ENCODE measurements at places on chromosomes 3 and 15.

DNA sequence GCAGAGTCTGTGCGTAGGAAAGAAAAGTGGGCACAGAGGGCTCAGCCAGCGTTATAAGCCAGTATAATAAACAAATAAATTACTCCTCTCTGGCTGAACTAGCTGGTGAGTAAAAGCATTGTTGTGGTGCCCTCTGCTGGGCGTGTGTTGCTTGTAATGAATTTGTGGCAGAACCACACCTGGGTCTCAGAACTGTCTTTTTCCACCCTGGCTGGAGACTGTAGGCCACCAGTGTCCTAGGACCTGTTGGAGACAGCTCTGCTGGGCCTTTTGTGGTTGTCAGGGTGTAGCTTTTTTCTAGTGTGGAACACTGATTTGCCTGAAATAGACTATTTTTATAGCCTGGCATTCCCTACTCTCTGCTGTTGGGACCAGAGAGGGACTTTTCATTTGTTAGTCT, 130.5 kb upstream of the EIF1B start:
- DNase-seq, result peak; percentile 72

- no peak for DNase-seq
These were observed 48.2 kb downstream of the BDH1 start for GRCh38 chr3:197507541-197507940.

- DNase-seq, result no peak
These were observed 44.2 kb upstream of the THRB start for GRCh38 chr3:24538891-24539290.

DNA sequence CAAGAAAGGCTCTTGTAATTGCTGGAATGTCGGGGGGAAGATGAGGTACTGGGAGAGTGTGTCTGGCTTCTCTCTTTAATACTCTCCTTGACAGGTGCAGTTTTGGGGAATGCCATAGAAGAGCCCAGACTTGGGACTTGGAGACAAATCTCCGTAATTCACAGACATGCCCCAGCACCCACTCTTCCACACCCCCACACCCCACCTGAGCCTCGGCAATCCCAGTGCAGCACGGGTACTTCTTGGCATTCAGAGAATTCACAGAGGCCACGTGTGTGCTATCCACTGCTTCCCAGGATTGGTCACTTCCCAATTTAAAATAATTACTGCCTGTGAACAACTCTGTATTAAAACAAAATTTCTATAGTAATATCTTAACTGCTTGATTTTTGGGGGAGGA, 43.9 kb downstream of the TRIM71 start:
- no peak for DNase-seq

DNA sequence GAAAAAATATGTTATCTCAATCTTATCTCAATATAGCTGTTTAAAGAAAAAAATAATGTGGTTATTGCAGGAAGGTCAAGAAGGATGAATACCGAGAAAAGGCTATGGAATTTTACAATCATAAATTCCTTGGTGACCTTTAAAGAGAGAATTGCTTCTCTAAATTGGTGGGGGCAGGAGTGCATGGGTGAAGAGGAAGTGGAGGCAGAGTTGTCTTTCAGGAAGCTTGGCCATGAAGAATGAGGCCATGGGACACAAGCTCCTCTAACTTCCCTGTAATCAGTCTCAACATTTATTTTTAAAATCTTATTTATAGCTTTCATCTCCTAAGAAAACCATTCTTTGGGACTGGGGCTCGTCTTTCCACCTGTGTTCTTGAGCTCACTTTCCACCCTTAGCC, 22.4 kb upstream of the ALDH1A2 start:
- DNase-seq, result no peak

DNA sequence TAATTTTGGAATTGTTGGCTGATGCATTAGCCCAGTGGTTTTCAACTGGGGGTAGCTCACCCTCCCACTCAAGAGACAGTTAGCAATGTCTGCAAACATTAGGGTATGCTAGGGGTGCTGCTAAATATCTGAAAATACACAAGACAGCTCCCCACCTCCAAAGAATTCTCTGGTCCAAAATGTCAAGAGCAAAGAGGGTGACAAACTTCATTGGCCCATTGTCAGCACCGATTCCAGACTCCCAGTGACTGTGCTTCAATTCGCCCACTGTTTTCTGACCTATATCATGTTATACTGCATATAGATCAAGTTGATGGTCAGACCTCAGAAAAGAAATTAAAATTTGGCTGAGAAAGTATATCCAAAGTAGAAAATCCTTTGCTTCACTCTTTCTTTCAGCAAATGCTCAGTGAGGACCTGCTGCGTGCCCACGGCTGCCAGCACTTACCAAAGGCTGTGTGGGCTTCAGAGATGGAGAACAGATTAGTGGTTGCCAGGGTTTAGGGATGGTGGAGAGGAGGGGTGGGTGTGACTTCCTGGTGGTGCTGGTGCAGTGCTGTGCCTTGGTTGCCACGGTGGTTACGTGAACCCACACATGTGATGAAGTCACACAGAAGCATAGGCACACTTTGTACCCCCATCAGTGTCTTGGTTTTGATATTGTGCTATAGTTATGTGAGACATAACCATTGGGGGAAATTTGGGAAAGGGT, 204.0 kb downstream of the PLCL2 start:
- DNase-seq, result no peak

DNA sequence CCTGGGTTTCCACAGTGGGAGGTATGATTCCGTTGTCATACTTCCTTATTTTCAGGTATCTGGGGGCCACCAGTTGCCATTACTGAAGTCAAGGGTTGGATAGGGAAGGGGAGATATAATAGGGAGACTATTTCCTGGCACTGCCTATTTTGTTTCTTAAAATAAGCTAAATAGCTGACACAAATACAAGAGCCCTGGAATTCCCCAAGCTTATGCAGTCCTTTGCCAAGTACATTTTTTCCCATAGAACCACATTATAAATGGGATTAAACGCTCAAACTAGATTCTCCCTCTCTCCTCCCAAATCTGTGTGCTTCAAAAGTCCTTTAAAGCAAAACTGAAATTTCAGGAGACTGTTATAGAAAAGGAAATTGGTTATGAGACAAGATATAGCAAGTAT, 68.7 kb downstream of the AP4E1 start:
- DNase-seq, result no peak

GRCh38 chr15:88218557-88219221, 37.9 kb downstream of the NTRK3 start:
- DNase-seq, result no peak

- DNase-seq, result no peak
These were observed 42.2 kb downstream of the NGRN start for GRCh38 chr15:90307661-90308060.

DNA sequence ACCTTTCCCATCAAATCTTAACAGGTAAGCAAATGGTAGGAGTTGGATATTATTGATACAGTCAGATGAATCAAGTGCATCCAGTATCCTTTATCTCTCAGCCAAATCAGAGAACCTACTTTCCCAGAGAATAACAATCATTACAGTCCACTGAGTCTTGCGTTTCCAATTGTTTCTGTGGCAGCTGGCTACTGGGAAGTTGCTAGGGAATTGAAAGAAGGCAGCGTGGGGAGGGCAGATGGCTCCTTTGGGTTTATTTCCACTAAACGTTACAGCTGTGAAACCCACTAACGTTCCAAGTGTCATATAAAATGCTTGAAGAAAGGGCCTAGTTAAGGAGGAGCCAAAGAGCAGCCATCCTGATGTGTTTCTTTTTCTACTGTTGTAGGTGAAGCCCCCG, 78.4 kb downstream of the WDR72 start:
- DNase-seq, result no peak

- peak; percentile 15 for DNase-seq
These were observed 230.9 kb downstream of the XXYLT1 start for GRCh38 chr3:195040094-195040493.

- DNase-seq, result no peak
These were observed 536.7 kb upstream of the TBL1XR1 start for GRCh38 chr3:177733936-177734335.

DNA sequence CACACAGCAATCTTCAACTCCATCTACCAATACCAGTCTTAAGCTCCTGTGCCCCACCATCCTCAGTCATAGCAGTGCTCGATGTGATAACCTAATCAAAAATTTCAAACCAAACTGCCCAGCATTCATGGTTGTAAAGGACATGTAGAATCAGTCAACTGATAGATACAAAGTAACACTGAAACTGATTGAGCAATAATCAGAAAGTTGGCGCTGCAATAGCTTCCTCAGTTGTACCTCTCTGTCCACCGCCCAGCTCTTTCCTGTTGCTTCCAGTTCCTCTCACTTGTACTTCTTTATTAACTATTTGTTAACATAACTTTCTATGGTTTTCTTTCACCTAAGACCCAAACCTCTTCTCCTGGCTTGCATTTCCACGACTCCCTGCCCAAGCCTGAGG, 745.7 kb downstream of the PDCD6IP start:
- no peak for DNase-seq

DNA sequence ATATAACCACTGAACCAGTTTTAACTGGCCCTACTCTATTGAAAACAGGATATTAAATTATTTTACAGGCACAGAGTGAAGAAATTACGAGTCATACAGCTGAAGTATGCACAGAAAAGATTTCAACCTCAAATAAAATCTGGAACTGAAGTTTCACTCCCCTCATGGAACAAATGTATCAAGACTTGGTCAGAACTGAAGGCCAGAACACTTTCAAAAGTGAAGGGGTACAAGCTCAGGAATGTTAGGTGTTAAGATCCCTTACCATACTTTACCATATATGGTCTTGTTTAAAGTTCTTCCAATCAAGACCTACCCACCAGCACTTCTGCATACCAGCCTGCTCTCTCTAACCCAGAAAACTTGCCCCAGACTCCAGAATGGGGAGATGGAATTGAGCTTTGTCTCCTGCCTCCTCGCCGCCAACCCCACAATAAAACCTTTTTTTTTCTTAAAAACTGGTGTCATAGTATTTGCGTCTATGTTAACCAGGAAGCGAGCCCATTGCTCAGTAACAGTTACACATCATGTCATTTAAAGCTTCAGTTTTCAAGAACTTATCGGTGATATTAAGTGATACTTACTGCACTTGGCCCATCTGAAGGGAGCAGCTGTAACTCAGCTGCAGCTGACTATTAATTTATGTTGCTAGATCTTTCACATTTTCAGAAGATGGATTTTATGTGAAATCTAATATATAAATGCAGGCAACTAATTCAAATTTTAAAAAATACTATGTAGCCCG, 59.9 kb downstream of the OXSM start:
- no peak for DNase-seq

DNA sequence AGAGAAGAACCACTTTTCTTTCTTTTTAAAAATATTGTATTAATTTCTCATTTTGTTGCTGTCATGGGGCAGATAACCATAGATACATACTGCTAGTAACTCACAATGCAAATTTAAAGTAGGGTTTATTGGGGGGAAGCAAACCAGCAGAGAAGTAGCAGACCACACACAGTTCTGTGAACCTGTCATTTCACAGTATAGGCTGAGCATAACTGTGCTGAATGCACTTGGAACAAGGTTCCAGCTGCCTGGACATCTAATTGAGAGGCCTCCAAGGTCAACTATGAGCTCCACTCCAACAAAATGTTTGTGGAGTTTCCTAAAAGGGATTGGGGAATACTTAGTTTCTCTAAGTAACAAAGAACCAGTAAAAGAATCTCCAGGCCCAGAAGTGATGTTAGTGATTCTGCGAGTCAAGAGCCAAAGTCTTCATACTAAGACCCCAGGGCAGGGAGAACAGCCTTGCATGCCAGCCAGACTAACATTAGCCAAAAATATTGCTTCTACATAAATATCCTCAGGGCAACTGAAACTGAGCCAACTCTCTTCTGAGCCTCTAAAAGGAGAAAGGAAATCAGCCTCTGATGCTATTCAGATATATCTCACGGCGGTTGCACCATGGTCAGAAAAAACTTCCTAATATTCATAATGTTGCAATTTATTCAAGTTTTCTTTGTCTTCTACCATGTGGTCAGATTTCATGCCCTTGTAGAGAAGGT, 856.4 kb upstream of the ALCAM start:
- no peak for DNase-seq

- DNase-seq, result no peak
These were observed 247.8 kb downstream of the FAM43A start for GRCh38 chr3:194933465-194933864.

DNA sequence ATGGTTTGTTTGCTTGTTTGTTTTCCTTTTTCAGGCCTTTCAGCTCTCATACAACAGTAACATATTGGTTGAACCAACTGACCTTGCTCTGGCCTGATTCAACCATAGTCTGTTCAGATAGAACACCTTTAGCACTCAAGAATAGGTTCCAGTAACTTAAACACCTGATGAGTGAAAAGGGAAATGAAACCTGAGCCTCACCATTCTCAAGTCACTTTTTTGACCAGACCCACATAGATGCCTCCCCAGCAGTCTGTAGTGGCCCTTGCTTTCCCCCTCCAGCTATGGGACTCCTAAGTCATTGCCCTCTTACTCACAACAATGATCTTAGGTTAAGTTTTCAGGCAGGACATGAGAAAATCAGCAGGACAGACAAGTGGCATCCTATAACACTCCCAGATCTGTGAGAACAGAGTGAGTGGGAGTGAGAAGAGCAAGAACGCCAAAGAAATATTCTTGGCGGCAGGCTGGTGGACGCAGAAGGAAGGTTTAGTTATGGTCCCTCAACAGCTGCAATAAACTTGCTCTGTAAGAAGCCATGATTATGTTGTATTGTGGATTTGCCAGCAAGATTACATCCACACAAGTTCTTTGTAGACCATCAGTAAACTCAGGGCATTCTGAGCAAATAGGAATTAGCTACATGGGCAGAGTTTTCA, 367.5 kb downstream of the MECOM start:
- no peak for DNase-seq

DNA sequence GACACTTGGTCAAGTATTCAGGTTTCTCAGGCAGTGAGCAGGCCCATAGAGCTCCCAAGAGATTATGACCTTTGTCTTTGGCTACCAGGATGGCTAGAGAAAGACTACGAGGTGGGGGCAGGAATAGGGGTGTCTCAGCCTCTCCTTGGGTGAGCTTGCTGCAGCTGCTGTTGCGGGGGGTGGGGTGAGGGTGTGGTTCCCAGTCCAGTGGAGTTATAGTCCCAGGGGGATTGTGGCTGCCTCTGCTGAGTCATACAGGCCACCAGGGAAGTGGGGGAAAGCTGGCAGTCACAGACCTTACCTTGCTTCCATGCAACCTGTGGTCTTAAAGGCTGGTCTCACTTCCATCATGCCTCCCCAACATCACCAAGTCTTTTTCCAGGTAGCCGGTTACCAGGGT, 31.7 kb downstream of the ATP2C1 start:
- DNase-seq, result no peak

DNA sequence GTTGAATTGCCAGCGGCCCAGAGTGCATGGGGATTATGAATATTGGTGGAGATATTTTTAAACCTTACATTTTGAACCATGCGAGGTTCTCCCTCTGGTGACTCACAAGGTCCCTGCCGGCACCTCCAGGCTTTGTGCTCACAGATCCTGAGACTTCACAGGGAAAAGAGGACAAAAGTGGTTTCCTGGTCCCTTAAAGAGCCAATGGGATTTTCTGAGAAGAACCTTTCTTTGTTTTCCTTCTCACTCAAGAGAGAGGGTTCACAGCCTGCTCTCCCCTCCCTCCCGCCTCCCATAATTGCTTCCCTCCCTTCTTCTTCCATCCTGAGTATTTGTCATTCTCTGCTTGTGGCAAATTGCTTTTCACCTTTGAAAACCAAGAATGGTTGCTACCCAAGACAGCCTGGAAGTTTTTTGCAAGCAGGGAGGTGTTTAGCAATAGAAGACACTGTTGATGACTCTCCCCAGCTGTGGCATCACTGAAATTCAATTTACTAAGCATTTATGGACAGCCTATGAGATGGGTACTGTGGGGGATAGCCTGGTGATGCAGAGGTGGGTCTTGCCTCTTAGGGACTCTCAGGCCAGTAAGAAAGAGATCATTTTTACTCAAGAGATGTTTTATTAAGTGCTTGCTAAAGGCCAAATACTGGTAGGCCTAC, 76.6 kb downstream of the CPN2 start:
- no peak for DNase-seq

Measured in D341Med (cell line).